ENCODE measurements at places on chromosomes 13 and 19.

DNA sequence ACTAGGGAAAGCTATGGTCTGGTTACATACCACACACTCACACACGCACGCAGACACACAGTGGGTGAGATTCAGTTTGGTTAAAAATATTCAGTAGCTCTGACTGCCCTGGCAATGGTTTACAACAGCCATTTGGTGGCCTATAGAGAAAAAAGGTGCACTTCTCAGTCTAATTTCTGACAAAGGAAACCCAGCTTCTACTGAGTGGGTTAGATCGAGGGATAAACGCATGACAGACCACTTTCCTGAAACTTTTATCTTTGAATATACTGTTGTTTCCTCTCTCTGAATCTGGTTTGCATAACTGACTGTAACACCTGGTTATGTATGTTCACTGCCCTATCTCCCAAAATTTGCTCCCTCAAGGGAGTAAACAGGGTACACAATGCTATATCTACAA is 2.5 kb downstream of the LIG4 start:
- DNase-seq, result no peak

- no peak for DNase-seq
These were observed 72.2 kb upstream of the DACH1 start for GRCh38 chr13:71939186-71939585.

- DNase-seq, result no peak
These were observed 869 bp downstream of the GFY start for GRCh38 chr19:49425922-49426592.

DNA sequence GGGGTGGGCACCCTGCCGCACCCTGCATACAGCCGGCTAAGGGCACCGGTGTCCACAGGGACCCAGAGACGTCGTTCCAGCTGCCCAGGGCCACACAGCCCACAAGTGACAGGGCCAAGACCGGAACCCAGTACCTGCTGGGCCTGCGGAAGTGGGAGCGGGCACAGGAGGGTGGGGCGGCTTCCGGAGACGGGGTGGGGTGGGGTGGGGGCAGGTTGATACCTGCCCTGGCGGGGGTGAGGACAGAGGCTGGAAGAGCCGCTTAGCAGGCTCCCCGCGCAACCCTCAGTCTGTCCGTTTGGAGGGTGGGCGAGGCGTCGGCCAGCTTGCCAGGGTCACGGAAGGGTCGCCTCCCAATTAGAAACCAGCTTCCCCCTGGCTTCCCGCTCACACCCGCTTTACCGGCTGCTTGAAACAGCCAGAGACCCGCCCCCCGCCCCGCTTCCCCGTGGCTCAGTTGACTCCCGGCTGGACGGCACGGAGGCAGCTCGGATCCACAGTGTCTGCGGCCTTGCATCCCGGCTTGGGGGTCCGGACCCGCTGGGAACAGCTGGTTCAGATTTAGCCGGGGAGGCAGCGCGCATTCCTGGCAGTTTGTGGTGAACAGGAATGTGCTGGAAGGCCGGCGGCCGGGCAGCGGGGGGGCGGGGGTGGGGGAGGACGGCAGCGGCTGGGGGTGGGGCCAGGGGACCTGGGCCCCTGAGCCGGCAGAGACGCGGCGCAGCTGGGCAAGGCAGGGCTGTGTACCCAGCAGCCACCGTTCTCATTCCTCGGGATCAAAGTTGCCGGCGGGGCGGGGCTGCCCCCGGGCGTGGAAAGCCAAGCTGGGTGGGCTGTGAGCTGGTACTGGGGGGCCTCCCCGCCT is 1.9 kb downstream of the CNN2 start:
- DNase-seq, result no peak

DNA sequence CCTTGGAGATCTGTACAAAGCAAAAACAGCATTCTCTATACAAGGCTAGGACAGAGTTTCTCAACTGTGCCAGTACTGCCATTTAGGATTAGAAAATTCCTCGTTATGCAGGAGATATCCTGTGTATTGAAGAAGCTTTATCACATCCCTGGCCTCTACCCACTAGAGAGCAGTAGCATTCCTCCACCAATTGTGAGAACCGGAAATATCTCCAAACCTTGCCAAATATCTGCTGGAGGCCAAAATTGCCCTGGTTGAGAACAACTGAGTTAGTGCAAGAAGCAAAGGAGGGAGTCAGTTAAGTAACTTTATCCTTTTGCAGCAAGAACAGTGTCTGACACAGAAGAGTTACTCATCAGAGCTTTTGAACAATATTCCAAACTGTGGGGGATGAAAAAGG is 16.2 kb upstream of the FREM2 start:
- no peak for DNase-seq

- no peak for DNase-seq
These were observed 58.4 kb upstream of the C13orf46 start for GRCh38 chr13:114032126-114032799.

DNA sequence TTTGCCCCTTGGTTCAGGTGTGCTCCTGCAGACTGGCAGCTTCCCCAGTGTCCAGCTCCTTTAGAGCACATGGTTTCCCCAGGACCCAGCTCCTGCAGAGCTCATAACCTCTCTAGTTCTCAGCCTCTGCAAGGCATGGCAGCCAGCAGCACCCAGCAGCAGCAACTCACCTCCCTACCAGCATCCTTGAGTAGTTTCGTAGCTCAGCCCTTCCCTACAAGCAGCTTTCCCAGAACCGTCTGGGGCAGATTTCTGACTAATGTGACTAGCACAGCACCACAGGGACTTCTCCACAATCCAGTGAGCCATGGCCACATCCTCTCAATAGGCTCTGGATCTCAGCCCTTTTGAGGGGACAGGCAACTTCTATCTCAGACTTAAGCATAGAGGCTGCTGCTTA is 14.1 kb upstream of the METTL21C start:
- DNase-seq, result no peak

DNA sequence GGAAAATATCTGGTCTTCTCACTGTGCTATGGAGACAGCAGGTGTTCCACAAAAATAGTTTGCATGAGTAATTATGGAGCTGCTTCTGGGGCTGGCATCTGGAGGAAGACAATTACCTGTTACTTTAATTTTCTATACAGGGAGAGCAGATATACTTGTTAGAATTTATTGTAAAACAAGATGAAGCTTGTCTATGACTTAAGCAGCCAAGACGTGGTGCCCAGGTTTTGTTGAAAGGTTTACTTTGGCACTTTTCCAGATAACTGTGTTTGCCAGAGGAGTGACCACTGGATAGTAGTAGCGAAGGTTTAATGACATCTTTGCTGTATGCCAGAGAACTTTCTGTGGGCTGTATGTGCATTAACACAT is 134.5 kb upstream of the KL start:
- no peak for DNase-seq

DNA sequence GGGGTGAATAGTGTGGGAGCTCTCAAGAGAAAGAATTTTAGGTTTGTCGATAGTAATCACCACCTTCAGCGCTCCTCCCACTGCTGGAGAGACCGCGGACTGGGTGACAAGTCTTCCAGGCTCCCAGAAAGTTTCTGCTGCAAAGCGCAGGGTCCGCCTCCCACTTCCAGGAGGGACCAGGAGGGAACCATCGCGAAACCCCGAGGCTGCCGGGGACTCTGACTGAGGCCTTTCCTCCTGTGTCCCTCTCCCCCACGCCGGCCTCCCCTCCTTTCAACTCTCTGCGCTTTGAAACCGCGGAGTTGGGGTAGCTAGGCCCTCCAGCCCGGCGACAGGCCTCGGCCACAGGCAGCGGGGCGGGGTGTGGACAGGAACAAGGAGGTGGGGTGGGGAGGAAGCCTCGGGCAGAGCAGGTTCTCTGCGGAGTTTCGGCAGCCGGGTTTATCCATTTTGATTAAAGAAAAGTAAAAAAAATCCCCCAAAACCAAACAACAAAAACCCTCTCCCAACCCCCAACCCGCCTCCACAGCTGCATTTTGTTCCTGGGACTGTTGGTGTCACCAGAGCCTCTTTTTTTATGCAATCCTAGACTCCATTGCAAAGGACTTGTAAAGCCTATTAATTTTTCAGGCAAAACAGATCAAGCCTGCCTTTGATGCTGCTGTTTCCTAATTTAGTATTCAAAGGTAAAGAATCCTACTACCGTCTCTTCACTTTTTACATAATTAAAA is 157.2 kb downstream of the TM9SF2 start:
- peak; percentile 78 for DNase-seq

- DNase-seq, result no peak
These were observed 1411.2 kb upstream of the MIR17HG start for GRCh38 chr13:89936256-89936655.

DNA sequence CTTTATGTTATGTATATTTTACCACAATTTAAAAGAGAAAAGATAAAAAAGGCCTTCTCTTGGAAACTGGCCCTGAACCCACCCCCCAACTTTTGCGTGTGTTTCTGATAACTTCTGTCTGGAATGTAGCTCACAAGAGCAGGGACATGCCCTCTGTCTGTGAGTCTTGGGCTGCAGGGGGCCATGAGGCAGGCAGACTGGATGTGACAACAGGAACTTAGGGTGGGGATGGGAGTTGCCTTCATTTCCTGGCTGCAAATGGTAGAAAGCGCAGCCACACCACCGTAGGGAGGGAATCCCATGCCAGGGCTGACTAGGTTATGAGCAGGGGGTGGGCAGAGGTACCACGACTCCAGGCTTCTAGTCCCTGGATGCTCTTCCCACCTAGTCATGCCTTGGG is 21.9 kb downstream of the CILP2 start:
- no peak for DNase-seq

DNA sequence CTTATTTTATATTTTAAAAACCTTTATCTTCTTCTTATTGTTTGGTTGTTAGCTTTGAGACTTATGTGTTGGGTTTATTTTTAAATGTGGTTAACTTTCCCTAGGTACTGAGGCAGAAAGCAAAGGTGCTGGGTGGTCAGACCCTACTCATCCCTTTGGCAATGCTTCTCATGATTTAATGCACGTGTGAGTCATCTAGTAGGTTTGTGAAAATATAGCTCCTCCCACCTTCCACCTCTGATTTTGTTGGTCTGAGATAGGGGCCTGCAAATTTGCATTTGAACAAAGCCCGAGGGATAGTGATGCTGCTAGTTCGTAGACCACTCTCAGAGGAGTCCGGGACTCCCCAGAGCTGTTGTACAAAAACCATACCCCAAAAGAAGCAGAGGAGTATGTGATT is 771.3 kb upstream of the ARGLU1 start:
- no peak for DNase-seq

- DNase-seq, result no peak
These were observed 21.3 kb downstream of the B3GLCT start for GRCh38 chr13:31221057-31221456.

GRCh38 chr13:38090913-38091312 is 221.3 kb upstream of the TRPC4 start:
- no peak for DNase-seq

- no peak for DNase-seq
These were observed 9.0 kb upstream of the ECH1 start for GRCh38 chr19:38840583-38840968.

DNA sequence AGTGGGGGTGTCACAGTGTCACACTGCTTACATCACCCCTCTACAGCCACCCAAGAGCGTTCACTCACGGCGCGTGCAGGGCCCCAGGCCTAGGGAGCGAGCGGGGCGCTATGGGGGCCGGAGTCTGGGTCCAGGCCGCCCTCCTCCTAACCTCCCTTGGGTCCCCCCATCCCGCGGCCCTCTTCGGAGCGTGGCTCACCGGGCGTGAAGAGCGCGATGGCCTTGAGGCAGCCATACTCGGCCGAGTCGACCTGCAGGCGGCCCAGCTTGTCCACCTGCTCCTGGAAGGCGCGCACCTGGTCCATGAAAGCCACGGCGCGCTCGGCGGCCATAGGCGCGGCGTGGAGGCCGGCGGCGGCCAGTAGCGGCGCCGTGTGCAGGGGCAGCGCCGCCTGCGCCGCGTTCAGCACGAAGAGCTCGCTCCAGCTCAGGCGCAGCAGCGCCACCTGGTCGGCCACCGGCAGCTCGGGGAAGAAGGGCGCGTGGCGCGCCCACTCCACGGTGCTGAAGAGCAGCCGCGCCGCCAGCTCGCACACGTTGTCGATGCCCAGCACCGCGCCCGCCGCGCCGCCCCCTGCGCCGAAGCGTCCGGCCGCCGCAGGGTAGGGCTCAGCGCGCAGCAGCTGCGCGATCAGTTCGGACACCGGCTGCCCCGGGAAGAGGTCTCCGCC is 9.4 kb downstream of the OCEL1 start:
- no peak for DNase-seq

DNA sequence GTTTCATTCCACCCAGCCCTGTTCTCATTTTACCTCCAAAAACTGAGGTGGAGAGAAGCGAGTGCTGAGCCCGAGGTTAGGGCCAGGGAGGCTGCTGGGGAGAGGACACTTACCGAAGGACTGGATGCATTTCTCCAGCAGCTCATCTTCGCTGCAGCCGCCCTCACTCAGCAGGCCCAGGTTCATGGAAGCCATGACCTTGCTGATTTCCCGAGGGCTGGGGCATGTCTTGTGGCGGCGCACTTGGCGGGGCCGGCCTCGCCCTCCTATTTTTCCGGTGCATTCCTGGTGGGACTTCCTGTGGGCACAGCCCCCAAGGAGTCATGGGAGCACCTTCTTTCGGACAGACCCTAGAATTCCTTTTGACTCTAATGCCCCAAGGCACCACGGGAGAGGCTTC is 4.2 kb downstream of the RASGRP4 start:
- DNase-seq, result no peak

- DNase-seq, result no peak
These were observed 174.4 kb downstream of the SLC7A1 start for GRCh38 chr13:29421118-29421517.

- DNase-seq, result no peak
These were observed 47.6 kb upstream of the MAP3K10 start for GRCh38 chr19:40143612-40144011.

GRCh38 chr19:7748756-7749155 is 1.4 kb upstream of the CD209 start:
- DNase-seq, result no peak

DNA sequence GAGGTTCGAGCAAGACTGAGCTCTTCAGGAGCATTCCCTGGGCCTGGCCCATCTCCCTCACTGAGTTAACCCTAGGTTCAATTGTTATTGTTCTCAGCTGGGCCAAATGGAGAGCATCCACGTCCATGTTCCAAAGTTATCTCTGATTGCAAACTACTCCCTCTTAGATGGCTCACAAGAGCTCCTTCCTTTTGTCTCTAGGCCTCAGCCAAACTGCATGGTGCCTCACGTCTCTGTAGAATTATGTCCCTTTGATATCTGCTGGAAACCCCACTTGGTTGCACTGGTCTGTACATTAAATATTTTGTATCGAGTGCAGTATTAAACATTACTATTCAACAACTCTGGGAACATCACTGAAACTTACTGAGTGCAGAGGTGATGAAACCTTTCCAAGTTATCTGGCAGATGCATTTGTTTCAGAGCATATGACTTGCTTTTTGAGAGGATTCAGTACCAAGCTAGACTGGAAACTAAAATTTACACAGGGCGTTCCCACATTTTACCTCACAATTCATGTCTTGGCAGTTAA is 38.1 kb downstream of the DOCK9 start:
- no peak for DNase-seq

DNA sequence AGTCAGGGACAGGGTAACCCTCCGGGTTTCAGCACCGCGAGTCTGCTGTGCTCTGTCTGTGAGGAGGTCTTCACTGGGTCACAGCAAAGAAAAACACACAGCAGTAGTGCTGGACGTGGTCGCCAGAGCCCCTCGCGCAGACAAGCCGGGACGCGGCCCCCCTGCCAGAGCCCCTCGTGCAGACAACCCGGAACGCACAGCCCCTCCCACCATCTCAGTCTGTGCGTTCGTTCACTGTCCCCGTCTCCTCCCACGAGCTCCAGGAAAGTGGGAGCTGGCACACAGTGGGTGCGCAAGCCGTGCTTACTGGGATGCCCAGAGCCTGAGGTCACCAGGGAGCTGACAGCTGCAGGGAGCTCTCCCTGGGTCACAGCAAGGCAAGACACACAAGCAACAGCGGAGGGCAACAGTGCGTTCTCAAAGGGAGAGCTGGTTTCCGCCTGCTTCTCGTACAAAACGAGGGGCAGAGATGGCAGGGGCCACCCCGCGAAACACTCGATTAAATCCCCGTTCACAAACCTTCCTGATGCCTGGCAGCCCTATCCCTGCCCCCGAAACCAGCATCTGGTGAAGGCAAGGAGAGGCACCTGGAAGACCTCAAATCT is 3.2 kb upstream of the PLPP2 start:
- no peak for DNase-seq

Measured in cerebellar nuclear complex (tissue), 1 donor.